ENCODE measurements at places on chromosomes 1 and 21.
A peak's percentile ranks its signal among the peaks of the same experiment; 100 is the strongest.

DNA sequence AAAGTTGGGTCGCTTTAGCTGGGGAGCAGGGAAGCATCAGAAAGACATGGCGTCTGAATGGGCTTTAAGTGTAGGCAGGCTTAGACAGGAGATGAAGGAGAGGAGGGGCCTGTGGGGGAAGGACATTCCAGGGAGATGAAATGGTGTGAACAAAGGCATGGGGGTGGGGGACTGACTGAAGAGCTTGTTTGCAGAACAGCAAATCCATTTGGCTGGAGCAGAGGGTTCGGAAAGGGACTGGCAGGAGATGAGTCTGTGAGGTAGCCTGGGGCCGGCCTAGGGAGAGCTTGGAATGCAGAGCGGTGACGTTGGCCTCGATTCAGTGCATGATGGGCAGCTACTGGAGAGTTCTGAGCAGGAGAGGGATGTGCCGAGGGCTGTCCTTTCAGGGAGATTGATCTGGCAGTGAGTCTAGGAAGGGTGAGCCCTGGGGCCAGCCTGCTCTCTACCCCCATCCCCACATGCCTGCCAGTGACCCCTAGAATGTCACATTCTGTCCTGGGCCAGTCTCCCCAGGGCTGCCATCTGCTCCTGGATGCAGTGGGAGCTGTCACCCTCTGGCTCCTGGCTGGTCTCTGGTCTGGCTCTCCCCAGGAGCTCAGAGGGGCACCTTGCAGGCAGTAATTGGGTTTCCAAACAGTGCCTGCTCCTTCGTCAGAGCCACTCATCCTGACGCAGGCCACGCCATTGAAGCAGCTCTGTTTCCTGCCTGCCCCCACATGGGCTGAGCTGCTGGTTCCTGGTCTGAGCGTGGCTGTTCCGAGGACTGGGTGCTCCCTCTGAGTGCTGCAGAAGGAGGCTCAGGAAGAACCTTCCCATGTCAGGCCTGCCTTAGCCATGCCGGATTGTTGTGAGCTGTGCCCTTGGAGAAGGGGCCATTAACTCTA is 22.3 kb upstream of the TMEM222 start:
- DNase-seq = peak; percentile 100

DNA sequence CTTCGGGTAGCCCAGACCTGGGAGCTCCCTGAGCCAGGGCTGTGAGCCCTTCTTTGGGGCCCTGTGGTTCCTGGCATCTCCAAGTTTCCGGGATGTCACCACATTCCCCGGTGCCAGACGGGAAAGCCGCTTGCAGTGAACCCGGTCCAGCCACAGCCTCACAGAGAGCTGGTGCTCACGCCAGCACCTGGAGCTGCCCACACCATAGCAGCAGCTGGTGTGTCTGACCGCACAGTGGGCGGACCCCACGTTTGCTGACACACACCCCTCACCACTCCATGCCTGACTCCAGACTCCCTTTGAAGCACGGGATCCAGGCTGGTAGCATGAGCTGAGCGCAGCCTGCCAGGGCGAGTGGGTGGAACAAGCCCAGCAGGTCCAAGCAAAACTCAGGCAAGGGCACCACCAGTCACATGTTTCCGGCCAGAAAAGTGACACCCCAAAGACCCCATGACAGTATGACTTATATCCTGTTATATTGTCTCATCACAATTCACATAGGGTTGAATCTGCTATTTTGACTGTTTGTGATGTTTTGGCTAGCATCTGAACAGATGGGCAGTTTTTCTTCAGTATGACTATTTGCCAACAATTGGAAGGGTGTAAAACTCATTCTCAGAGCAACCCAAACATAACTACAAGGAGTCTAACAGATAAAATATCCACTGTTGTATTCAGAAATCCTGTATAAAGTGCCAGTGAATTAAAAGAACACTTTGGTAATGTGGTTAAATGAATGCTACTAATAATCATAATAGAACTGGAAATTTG is 285.4 kb downstream of the SMYD3 start:
- DNase-seq = no peak

- DNase-seq = peak; percentile 30
These were observed 304.1 kb upstream of the NR5A2 start for GRCh38 chr1:199723250-199723956.

- DNase-seq = no peak
These were observed 204.3 kb upstream of the GRIK3 start for GRCh38 chr1:37238364-37239224.

- DNase-seq = no peak
These were observed 477.5 kb downstream of the SMYD3 start for GRCh38 chr1:246029616-246030015.

GRCh38 chr1:241605146-241605805 is 34.9 kb downstream of the CHML start:
- peak; percentile 57 for DNase-seq

DNA sequence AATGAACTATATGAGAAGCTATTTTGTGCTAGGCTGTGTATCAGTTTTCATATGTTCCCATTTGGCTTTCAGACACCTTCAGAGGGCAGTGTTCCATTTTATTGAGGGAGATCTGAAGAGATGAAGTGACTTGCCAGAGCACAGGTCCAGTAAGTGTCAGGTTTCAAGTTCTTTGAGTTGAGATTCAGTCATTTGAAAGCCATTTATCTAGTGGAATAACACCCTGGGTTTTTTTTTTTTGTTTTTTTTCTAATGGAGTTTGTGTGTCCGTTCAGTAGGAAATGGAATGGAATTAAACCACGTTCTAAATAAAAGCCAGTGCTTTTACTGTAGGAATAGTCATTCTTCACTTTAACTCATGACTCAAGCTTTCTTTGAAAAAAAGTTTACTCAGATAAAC is 652.9 kb upstream of the USP24 start:
- peak; percentile 42 for DNase-seq

GRCh38 chr1:76881762-76882161 is 14.5 kb downstream of the ST6GALNAC5 start:
- no peak for DNase-seq

- no peak for DNase-seq
These were observed 50.2 kb upstream of the ROR1 start for GRCh38 chr1:63723602-63724001.

GRCh38 chr1:27889506-27889905 is 17.2 kb downstream of the THEMIS2 start:
- no peak for DNase-seq

DNA sequence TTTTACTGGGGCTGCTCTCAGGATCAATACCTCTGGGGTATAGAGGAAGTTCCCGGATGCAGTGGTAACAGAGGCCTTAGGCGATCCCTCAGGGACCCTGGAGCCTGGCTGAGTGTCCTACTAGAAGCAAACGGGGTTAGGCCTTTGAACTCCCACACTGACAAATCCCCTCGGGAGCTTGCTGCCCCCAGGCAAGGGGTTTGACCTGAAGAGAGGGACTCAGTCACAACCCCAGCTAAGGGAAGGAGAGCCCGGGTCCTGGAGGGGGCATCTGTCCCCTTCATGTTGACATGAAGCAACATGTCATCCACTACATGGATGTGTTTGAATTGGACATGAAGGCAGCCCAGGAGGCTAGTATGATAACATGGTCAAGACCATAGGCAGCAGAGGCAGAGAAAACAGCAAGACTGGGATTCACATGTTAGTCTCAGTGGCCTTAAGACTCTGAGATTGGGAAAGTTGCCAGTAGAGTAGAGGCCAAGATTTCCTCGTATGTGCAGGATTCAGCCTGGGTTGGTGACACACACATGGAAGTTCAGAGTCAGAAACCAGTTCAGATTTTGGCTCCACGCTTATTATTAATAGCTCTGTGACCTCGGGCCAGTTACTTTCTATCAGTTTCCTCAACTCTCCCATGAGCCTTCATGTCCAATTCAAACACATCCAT is 101.5 kb downstream of the KCNN3 start:
- peak; percentile 31 for DNase-seq

DNA sequence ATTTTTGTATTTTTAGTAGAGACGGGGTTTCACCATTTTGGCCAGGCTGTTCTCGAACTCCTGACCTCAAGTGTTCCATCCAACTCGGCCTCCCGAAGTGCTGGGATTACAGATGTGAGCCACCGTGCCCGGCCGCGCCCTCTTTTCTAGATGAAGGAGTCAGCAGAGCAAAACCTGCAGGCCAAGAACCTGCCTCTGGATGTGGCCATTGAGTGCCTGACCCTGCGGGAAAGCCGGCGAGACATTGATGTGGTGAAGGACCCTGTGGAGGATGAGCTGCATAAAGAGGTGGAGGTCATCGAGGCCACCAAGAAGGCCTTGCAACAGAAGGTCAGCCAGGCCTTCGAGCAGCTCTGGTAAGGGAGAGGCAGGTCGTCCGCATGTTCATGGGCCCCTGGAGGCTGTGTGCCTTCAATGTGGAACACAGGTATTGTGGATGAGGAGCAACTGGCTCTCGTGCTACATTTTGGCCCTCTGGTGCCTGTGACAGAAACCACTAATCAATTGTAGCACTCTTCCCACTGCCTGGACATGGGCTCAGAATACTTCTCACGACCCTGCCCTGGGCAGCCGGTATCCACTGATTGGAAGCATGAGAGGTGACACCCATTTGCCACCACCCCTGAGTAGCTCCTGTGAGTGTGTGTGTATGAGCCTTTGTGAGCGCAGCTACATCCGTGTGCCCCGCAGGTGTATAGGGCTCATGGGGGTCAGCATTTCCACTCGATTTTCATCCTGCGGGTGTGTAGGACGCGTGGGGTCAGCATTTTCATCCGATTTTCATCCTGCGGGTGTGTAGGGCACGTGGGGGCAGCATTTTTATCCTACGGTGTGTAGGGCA is 2.0 kb downstream of the TEKT2 start:
- no peak for DNase-seq

GRCh38 chr1:24379733-24380315 is 33.8 kb downstream of the STPG1 start:
- peak; percentile 60 for DNase-seq

- no peak for DNase-seq
These were observed 53.2 kb downstream of the NCAM2 start for GRCh38 chr21:21051109-21052055.

DNA sequence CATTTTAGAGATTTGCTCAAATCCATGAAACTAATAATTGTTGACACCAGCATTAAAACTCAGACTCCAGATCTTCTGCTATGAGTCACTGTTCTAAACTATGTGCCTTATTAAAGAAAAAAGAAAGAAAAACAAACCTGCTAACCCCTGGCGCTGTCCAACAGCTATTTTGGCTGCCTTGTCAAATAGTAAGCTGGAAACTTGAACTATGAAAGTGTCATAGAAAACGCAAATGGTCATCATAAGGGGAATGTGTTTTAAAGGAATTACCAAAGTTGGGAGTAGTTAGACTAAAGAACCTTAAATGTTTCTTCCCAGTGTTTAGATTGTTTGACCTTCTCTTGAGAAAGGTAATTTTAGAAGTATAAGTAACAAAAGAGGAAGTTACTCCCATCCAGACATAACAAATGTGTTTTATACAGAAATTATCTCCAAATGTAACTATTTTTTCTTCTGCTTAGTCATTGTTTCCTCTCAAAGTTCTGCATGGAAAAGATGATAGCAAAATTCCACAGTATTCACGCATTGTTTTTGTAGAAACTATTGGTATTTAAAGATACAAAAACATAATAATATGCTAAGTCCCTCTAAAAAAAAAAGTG is 272.4 kb downstream of the TPR start:
- peak; percentile 95 for DNase-seq

- no peak for DNase-seq
These were observed 1.6 kb downstream of the CRYBG2 start for GRCh38 chr1:26352338-26352679.

- DNase-seq = no peak
These were observed 19.2 kb upstream of the XPR1 start for GRCh38 chr1:180612632-180613031.

GRCh38 chr21:26967062-26967913 is at the start of gene ADAMTS5:
ADAMTS5 (minus strand) TSS chr21:26967088; CDS start chr21:26966391, 697 bp downstream.
- peak; percentile 63 for DNase-seq

DNA sequence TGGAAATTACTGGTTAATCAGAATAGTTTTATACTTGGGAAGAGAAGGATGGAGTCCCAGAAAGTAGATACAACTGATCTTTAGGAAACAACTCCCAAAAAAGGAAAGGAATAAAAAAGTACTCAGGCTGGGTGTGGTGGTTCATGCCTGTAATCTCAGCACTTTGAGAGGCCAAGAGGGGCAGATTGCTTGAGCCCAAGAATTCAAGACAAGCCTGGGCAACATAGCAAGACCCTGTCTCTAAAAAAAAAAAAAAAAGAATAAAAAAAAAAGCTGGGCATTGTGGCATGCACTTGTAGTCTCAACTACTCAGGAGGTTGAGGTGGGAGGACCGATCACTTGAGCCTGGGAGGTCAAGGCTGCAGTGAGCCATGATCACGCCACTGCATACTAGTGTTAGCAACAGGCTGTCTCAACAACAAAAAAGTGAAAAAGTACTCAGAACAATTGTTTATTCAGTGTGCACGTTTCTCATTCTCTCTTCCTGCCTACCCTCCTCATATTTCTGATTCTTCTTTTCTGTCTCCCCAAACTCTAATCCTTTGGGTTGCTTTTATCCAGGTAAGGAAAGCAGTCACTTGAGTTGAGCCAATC is 2.2 kb upstream of the DHCR24 start:
- no peak for DNase-seq

DNA sequence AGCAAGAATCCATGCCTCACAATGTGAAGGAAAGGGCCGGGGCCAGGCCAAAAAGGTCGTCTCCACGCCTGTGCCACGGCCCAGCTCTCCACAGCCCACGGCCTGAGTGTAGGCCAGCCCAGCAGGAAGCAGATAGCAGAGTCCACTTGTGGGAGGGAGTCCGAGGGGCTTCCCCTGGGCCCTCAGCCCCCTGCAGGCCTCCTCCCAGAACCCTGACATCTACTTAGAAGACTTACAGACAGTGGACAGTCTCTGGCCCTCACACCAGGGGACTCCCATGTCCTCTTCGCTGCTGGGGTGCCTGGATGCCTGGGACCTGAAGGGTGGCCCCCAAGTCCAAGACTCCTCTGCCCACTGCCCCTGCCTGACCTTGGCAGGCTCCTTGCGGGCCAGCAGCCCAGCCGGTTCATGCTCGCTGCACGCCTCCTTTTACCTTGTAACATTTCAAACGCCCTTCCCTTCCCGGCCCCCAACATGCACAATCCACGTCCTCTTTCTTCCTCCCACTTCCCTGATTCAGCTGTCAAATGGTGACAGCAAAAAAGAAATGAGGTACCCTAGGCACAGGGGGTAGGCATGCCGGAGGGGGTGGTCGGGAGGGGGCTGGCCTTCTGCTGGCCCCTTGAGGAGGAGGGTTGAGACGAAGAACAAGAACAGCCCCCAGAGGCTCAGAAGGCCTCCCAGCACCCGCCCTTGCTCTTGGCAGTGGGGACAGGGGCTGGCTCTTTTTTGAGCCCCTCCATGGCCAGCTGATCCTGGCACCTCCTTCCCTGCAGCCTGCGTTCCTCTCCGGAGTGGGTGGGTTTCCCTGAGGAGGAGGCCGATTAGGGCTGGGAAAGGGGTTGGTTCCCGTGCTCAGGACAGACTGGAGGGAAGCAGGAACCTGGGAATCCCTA is 997 bp upstream of the PTPN7 start:
- no peak for DNase-seq

- DNase-seq = peak; percentile 38
These were observed 7.5 kb upstream of the PTPN7 start for GRCh38 chr1:202167708-202168415.
